ENCODE measurements at places on chromosomes 3 and 15. TPM values are rescaled to one million over a fixed set of nuclear protein-coding genes. Genes with fewer than 3 reads are reported as not detected.
A peak's percentile ranks its signal among the peaks of the same experiment; 100 is the strongest.

Gene CYP11A1
- 1.4 TPM for total RNA-seq

Gene CFAP20DC
- 2.3 TPM for total RNA-seq

Gene ARID3B
- 12.3 TPM for total RNA-seq

Gene ADAMTSL3
- total RNA-seq: 3.9 TPM

Gene MYRIP
- 4.1 TPM for total RNA-seq

Gene TMEM45A
- 591 TPM for total RNA-seq

Gene CPN2
- not detected for total RNA-seq

Gene BFSP2
- total RNA-seq: not detected

Gene GABRR3
- not detected for total RNA-seq

Gene DCLK3
- 0.08 TPM for total RNA-seq

GRCh38 chr3:184345317-184346144, 8.1 kb downstream of the FAM131A start:
- peak overlapping the region; percentile 55 for H3K27ac ChIP-seq
- no peak overlapping the region for H3K4me3 ChIP-seq
- peaks cover 26% of the 10 kb centered on the region for H3K36me3 ChIP-seq
- H3K27me3 ChIP-seq: no peaks in the 10 kb centered on the region
- DNase-seq: no peak
- H3K4me1 ChIP-seq: peaks cover 34% of the 10 kb centered on the region

DNA sequence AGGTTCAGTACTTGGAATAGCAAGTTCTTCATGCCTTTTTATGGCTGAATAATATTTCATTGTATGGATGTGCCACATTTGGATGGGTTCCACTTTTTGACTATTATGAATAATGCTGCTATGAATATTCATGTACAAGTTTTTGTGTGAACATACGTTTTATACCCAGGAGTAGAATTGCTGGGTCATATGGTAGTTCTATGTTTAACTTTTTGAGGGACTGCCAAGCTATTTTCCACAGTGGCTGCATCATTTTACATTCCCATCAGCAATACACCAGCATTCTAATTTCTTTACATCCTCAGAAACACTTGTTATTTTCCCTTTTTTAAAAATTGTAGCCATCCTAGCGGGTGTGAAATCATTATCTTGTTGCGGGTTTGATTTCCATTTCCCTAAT, 76.0 kb upstream of the PRR20G start:
- DNase-seq: no peak
- no peak overlapping the region for H3K27ac ChIP-seq
- H3K4me3 ChIP-seq: no peak overlapping the region
- no peaks in the 10 kb centered on the region for H3K36me3 ChIP-seq
- H3K27me3 ChIP-seq: peaks cover 14% of the 10 kb centered on the region

DNA sequence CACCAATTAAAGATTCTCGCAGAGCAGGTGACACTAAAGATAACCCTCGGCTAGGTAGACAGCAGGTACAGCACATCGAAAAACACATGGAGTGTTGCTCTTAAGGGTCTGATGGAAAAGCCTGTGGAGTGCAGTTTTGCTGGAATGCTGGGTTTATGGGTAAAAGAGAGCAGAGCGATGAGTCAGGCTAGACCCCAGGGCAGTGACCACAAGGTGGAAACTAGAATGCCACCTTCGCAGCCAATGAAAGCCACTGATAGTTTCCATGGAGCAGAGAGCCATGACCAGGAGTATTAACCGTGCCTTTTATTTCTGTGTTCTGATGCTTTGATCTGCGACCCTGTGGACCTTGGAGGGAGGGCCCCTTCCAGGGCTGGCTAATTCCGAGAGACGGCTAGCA, 149.8 kb downstream of the GABRB3 start:
- no peak overlapping the region for H3K27ac ChIP-seq
- DNase-seq: no peak
- no peak overlapping the region for H3K4me3 ChIP-seq

DNA sequence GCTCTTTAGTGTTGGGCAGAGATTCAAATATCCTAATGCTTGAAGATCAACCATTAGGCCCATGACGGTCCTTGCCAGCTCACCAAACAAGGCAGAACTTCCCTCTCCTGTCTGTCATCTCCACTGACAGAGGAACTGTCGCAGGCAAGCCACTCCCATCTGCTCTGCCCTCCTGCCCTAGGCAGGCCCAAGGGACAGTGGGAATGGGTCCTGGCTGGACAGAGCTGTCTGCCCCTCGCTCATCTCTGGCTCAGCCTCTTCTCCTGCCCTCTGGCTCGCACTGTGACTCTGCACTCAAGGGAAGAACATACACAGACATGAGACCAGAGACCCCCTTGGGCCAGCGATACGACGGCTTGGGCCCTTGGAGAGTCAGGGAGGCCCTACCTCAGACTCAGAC, 7.6 kb upstream of the MUSTN1 start:
- DNase-seq: no peak
- peak overlapping the region; percentile 48 for H3K27ac ChIP-seq
- no peak overlapping the region for H3K4me3 ChIP-seq
- no peaks in the 10 kb centered on the region for H3K27me3 ChIP-seq

GRCh38 chr3:140756240-140757016, 78.6 kb downstream of the TRIM42 start:
- H3K27me3 ChIP-seq: no peaks in the 10 kb centered on the region
- DNase-seq: no peak
- no peaks in the 10 kb centered on the region for H3K36me3 ChIP-seq
- H3K4me1 ChIP-seq: no peaks in the 10 kb centered on the region

DNA sequence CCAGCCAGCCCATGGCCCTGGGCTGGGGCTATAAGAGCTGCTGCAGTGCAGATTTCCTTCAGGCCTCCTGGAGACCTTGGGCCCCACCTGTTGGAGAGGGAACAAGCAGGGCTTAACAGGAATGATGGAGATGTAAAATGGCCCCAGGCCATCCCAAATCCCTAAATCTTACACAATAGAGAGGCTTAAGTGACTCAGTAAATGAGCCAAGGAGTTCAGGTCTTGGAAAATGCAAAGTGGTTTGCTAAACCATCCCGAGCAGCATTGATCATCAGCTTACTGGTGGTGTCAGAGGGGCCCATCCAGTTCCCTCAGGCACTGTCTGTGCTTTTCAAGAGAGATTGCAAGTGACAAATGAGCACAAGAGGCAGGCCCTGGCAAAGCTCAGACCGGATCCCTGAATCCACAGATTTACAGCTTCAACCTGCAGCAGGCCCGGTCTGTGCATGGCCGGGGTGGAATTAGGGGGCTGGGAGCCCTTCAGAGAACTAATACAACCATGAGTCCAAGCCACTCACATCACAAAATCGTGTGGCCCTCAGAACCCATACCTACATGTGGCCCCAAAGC, 325.4 kb downstream of the UACA start:
- no peak overlapping the region for H3K27ac ChIP-seq
- no peaks in the 10 kb centered on the region for H3K36me3 ChIP-seq
- DNase-seq: no peak
- H3K27me3 ChIP-seq: no peaks in the 10 kb centered on the region
- H3K4me3 ChIP-seq: no peak overlapping the region

- peaks cover 20% of the 10 kb centered on the region for H3K36me3 ChIP-seq
- H3K27me3 ChIP-seq: no peaks in the 10 kb centered on the region
- DNase-seq: no peak
- no peak overlapping the region for H3K27ac ChIP-seq
- H3K4me3 ChIP-seq: no peak overlapping the region
- no peaks in the 10 kb centered on the region for H3K4me1 ChIP-seq
Measured at GRCh38 chr15:100400996-100401395, 59.2 kb upstream of the ADAMTS17 start.

DNA sequence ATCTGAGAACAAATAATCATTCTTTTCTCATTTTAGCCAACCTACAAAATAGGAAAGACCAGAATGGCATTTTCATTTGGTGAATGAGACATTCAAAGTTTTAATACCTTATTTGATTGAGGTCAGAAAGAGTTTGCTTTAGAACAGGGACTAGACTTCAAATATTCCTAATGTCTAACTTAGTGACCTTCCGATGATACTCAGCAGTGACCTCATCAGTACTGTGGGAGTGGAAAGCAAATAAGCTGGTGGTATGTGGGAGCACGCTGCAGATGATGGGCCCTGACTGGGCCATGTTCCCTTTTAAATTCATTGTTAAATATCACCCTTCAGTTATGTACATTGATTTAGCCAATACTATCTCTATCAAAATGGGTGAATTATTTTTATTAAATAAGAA, 223.3 kb downstream of the P3H2 start:
- no peaks in the 10 kb centered on the region for H3K27me3 ChIP-seq
- DNase-seq: no peak
- H3K27ac ChIP-seq: no peak overlapping the region
- H3K36me3 ChIP-seq: peaks cover 11% of the 10 kb centered on the region
- H3K4me3 ChIP-seq: no peak overlapping the region

DNA sequence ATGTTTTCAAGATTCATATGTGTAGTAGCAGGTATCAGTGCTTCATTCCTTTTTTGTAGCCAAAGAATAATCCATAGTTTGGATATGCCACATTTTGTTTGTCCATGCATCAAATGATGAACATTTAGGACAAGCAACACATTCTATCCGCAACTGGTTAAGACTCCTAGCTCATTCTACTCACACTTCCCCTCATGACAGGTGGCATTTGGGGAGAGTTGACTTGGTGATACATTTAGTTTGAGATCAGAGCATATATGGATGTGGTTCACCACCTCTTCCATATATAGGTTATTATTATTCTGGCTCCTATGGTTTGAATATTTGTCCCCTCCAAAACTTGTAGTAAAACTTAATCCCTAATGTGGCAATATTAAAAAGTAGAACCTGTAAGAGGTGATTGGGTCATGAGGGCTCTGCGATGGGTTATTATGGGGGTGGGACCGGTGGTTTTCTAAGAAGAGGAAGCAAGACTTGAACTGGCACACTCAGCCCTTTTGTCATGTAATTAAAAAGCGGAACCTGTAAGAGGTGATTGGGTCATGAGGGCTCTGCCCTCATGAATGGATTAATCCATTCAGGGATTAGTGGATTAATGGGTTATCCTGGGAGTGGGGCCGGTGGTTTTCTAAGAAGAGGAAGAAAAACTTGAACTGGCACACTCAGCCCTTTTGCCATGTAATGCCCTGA, 75.3 kb upstream of the HRH1 start:
- no peaks in the 10 kb centered on the region for H3K27me3 ChIP-seq
- no peak for DNase-seq
- H3K36me3 ChIP-seq: no peaks in the 10 kb centered on the region
- no peaks in the 10 kb centered on the region for H3K4me1 ChIP-seq

DNA sequence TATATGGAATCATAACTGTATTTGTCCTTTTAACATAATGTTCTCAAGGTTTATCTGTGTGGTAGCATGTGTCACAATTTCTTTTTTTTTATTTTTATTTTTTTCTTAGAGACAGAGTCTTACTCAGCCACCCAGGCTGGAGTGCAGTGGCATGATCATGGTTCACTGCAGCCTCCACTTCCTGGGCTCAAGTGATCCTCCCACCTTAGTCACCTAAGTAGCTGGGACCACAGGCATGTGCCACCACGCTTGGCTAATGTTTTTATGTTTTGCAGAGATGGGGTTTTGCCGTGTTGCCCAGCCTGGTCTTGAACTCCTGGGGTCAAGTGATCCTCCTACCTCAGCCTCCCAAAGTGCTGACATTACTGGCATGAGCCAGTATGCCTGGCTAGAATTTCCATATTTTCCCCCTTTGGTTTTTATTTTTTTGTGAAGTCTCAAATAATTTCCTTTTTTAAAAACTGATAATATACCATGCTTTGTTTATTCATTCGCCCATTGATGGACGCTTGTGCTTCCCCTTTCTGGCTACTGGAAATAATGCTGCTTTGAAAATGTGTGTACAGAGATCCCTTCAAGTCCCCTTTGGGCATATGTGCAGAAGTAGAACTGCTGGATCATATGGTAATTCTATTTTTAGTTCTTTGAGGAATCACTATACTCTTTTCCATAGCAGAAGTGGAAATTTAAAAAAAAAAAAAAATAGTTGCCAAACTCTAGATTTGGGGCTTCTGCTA, 28.4 kb downstream of the TMEM40 start:
- no peak overlapping the region for H3K4me3 ChIP-seq
- DNase-seq: no peak
- no peak overlapping the region for H3K27ac ChIP-seq
- peaks cover 5% of the 10 kb centered on the region for H3K36me3 ChIP-seq
- no peaks in the 10 kb centered on the region for H3K4me1 ChIP-seq

GRCh38 chr15:59616379-59616778, 4.8 kb downstream of the GCNT3 start:
- no peak for DNase-seq
- no peaks in the 10 kb centered on the region for H3K36me3 ChIP-seq
- H3K27ac ChIP-seq: no peak overlapping the region
- no peak overlapping the region for H3K4me3 ChIP-seq
- H3K4me1 ChIP-seq: peaks cover 2% of the 10 kb centered on the region
- H3K27me3 ChIP-seq: peaks cover 9% of the 10 kb centered on the region

GRCh38 chr3:99118381-99118780, 216.9 kb upstream of the DCBLD2 start:
- H3K4me1 ChIP-seq: no peaks in the 10 kb centered on the region
- H3K4me3 ChIP-seq: no peak overlapping the region
- no peak overlapping the region for H3K27ac ChIP-seq
- no peaks in the 10 kb centered on the region for H3K36me3 ChIP-seq
- DNase-seq: no peak

DNA sequence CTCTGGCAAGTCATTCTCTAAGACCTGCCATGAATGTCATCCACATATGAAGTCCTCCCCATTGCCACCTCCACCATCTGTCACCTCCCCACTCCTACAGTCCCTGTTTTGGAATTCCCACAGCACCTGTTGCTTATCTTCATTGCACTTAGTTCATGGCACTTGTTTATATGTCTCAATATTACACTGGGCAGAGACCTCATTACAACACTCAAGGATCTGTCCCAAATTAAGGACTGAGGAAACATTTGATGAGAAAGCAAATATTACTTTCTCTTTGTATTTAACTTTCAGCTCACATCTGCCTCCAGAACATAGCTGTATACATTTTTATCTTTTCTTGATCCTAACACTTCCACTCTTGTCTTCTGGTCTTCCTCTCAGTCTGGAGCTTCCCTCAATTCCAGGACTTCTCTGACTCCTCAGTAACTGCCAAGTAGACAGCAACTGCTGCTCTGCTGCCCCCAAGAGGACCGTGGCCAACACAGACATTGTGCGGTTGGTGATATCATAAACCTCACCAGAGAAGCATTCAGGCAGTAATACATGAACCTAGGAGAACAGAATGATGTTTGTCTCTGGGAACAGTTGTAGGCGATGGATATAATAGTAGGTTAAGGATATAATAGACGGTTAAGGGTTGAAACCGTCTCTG, 45.0 kb upstream of the FGF12 start:
- H3K27ac ChIP-seq: no peak overlapping the region
- H3K4me1 ChIP-seq: no peaks in the 10 kb centered on the region
- H3K4me3 ChIP-seq: no peak overlapping the region
- no peak for DNase-seq
- H3K36me3 ChIP-seq: no peaks in the 10 kb centered on the region

GRCh38 chr15:32889214-32889613, 171.4 kb downstream of the GREM1 start:
- DNase-seq: no peak
- H3K4me1 ChIP-seq: no peaks in the 10 kb centered on the region
- no peak overlapping the region for H3K4me3 ChIP-seq

GRCh38 chr3:23811919-23812318, 6.2 kb downstream of the UBE2E1 start:
- H3K27me3 ChIP-seq: no peaks in the 10 kb centered on the region
- H3K4me1 ChIP-seq: peaks cover 48% of the 10 kb centered on the region
- H3K27ac ChIP-seq: no peak overlapping the region

- peak overlapping the region; percentile 42 for H3K27ac ChIP-seq
- H3K4me3 ChIP-seq: peak overlapping the region; percentile 26
- DNase-seq: no peak
- H3K36me3 ChIP-seq: no peaks in the 10 kb centered on the region
- H3K4me1 ChIP-seq: peaks cover 70% of the 10 kb centered on the region
- H3K27me3 ChIP-seq: no peaks in the 10 kb centered on the region
Measured at GRCh38 chr3:13019243-13020095, 53.8 kb downstream of the IQSEC1 start.

All from suprapubic skin (tissue), 4 donors.